ENCODE measurements at places on chromosomes 2 and 18. TPM values are rescaled to one million over a fixed set of nuclear protein-coding genes. Genes with fewer than 3 reads are reported as not detected.

LBX2 gene
- total RNA-seq = 3.2 TPM

TEKT4 gene
- total RNA-seq = not detected

TANC1 gene
- total RNA-seq = 117 TPM

LRRC30 gene
- total RNA-seq = not detected

ANKRD30BL gene
- not detected for total RNA-seq
